ENCODE measurements at places on chromosomes 12 and 14. TPM values are rescaled to one million over a fixed set of nuclear protein-coding genes. Genes with fewer than 3 reads are reported as not detected.

Gene SIVA1
- 71.9 TPM for polyA plus RNA-seq

Gene TMPRSS12
- polyA plus RNA-seq: 0.04 TPM

Gene CLEC2A
- polyA plus RNA-seq: not detected

Gene CACNA2D4
- 2.0 TPM for polyA plus RNA-seq

Gene CIT
- polyA plus RNA-seq: 8.1 TPM

Gene ANO2
- polyA plus RNA-seq: 4.0 TPM

Gene MUCL1
- not detected for polyA plus RNA-seq
